ENCODE measurements at places on chromosomes 4 and X.

DNA sequence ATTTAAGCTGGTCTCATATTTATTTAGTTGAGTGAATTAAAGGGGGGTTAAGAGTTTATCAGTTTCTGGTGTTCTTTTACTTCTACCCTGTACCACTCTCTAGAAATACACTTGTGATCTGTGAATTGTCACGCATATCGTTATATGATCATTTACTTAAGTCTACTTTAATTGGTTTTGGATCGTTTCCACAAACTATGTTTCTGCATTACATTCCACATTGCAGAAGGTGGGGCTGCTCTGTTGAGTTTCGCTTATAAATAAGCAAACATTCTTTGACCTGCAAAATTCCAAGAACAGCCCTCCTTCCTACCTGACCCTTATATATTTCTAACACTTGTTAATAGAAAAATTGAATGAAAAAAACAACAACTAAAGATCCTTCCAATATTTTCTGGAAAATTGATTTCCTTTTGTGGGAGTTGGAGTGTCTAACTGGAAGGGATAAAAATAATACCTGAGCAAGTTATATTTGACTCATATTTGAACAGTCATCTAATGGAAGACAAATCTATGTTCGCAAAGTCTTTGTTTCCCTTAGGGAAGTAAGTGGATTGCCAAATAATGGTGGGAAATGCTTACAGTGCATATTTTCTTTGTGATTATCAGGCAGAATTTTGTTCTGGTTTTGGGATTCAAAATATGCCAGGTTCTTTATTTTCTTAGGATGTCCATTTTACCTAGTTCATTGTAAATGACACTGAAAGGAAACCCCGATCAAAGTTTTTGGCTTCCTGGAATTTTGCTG lies 152.7 kb downstream of the RELL1 start:
- no peak for DNase-seq

- no peak for DNase-seq
Measured at GRCh38 chr4:119172223-119172622, 36.6 kb downstream of the MYOZ2 start.

DNA sequence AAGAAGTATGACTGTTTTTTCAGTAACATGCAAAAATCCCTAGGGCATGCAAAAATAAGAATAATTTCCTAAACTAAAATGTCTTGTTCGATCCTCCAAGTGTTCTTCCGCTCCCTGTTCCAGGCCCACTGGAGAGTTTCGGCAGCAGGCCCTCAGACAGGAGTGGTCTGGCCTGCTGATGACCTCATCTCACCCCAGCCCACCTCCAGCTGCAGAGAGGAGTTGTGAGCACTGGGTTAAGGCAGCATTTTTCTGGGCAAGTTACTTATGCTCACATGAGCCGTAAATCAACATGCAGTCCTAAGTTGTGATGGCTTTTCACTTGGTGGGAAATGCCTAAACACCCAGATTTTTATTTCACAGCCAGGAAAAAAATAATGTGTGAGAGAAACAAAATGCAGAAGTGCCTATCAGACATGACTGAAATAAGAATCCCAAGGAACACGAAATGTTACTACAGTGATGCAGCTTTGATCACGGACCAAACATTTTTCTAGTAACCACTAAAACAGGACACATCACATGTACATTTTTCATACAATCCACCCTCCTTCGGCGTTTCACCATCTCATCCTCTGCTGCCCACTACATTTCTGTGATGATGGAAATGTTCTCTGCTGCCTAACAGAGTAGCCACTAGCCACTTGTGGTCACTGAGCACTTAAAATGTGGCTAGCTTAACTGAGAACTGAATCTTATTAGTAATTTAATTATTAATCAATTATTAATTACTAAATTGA lies 153.3 kb upstream of the TBL1X start:
- no peak for DNase-seq

DNA sequence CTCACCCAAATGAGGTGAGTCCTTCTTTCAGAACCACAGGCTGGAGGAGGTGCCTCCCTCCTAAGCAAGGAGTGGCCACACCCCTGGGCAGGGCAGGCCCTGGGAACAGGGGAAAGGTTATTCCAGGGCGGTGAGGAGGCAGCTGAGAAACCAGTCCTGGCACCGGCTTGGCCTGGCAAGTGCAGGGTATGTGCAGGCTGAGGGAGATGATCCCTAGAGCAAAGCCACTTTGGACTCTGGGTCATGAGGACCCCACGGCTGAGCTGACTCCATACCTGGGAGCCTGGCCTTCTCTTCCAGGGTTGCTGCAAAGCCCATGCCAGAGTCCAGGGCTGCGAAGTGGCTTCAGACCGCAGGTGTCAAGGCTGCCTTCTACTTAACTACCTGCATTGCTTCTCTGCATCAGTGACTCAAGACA lies 49.5 kb upstream of the HELT start:
- DNase-seq = no peak

GRCh38 chr4:81445196-81445595 lies 26.5 kb downstream of the RASGEF1B start:
- DNase-seq = no peak

- DNase-seq = no peak
Measured at GRCh38 chrX:48972220-48973164, 848 bp upstream of the KCND1 start.

GRCh38 chr4:122701061-122701460 lies 31.4 kb upstream of the BBS12 start:
- no peak for DNase-seq

- DNase-seq = no peak
Measured at GRCh38 chr4:121217351-121217750, 53.2 kb upstream of the TNIP3 start.

DNA sequence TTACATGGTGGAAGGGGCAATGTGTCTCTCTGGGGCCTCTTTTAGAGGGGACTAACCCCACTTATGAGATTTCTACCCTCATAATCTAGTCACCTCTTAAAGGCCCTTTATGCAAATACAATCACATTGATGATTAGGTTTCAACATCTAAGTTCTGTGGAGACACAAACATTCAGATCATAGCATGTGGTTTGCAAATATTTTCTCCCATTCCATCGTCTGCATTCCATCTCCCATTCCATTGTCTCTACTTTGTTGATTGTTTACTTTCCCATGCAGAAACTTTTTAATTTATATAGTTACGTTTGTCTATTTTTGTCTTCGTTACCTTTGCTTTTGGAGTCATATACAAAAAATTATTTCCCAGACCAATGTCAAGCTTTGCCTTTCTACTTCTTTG lies 927.5 kb upstream of the INTU start:
- DNase-seq = no peak

- DNase-seq = no peak
Measured at GRCh38 chr4:10072420-10073017, 44.1 kb downstream of the WDR1 start.

DNA sequence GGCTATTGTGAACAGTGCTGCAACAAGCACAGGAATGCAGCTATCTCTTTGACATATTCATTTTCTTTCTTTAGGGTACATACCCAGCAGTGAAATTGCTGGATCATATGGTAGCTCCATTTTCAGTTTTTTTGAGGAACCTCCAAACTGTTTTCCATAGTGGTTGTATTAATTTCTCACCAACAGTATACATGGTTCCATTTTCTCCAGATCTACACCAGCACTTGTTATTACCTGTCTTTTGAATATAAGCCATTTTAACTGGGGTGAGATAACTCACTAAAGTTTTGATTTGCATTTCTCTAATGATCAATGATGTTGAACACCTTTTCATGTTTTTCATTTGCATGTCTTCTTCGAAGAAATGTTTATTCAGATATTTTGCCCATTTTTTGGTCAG lies 241.1 kb upstream of the AGTR2 start:
- DNase-seq = no peak

DNA sequence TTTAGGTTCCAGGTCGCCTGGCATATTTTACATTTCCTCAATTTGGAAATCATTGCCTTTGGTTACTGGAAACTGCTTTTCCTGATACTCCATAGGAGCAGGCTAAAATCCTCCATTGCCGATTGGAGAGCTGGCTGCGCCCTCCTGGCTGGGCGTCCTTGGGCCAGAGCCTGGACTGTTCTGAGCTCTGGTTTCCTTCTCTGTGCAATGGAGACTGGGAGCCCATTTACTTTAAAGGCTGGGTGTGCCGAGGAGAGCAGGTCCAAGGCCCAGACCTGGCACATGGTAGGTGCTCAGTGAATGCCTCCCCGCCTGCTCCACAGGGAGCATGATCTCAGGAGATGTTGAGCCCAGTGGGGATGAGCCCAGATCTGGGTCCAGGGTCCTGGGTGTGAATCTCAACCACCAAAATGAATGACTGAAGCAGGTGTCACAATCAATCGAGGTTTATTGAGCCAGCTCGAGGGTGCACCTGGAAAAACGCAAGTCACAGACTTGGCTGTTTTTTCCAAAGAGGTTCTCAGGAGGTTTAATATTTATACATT lies 50.0 kb downstream of the EVC start:
- no peak for DNase-seq

GRCh38 chr4:17358241-17358640 lies 153.6 kb downstream of the QDPR start:
- no peak for DNase-seq

GRCh38 chr4:15250021-15250441 lies 177.8 kb upstream of the C1QTNF7 start:
- DNase-seq = peak; percentile 13

- DNase-seq = no peak
Measured at GRCh38 chrX:129694805-129695204, 40.0 kb upstream of the APLN start.

DNA sequence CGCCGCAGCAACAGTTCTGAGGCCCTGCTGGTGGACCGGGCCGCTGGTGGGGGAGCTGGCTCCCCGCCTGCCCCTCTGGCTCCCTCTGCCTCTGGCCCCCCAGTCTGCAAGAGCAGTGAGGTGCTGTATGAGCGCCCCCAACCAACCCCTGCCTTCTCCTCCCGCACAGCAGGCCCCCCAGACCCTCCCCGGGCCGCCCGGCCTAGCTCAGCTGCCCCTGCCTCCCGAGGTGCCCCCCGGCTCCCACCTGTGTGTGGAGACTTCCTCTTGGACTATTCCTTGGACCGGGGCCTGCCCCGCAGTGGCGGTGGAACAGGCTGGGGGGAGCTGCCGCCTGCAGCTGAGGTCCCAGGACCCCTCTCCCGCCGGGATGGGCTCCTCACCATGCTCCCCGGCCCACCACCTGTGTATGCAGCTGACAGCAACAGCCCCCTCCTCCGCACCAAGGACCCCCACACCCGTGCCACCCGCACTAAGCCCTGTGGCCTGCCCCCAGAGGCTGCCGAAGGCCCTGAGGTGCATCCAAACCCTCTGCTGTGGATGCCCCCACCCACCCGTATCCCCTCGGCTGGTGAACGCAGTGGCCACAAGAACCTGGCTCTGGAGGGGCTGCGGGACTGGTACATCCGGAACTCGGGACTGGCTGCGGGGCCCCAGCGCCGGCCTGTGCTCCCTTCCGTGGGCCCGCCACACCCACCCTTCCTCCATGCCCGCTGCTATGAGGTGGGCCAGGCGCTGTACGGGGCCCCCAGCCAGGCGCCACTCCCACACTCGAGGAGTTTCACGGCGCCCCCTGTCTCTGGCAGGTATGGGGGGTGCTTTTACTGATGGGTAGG lies 6.3 kb downstream of the PRAF2 start:
- DNase-seq = no peak

GRCh38 chrX:116230130-116230898 lies 59.8 kb downstream of the AGTR2 start:
- DNase-seq = no peak

GRCh38 chr4:20678400-20678799 lies 21.9 kb upstream of the PACRGL start:
- DNase-seq = no peak

GRCh38 chrX:86149119-86149518 lies 868 bp downstream of the DACH2 start:
- no peak for DNase-seq

DNA sequence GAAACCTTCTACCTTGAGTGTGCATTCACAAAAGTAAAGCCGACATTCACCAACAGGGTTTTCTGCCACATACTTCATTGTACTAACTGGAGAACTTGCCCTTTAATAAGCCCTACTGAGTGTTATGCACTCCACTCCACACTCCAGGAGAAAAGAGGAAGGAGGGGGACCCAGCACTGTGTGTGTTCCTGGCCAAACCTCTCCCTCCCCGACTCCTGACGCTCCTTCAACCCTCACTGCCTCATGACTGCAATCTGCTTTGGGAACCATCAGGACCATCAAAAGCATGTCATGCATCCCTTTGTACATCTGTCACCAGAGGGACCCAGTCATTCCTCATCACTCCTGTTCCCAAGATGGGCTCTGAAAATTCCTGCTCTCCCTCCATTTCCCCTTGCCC lies 143.7 kb downstream of the RASL11B start:
- no peak for DNase-seq

GRCh38 chr4:35252866-35253265 lies 991.4 kb downstream of the ARAP2 start:
- no peak for DNase-seq

GRCh38 chr4:16056681-16057385 lies 27.0 kb downstream of the PROM1 start:
- peak; percentile 33 for DNase-seq

DNA sequence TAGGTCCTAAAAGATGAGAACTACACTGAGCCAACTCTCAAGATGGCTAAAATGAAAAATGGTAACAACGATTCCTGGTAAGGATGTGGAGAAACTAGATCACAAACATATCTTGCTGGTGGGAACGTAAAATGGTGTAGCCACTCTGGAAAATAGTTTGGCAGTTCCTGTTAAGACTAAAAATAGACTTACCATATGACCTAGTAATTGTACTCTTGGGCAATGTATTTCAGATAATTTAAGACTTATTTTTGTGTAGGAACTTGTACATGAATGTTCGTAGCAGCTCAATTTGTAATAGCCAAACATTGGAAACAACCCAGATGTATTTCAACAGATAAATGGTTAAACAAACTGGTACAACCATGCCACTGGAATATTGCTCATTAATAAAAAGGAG lies 106.2 kb downstream of the HDAC8 start:
- DNase-seq = no peak

- DNase-seq = no peak
Measured at GRCh38 chrX:86348669-86349068, 200.4 kb downstream of the DACH2 start.

GRCh38 chr4:1567808-1568581 lies 116.1 kb downstream of the FAM53A start:
- DNase-seq = no peak

DNA sequence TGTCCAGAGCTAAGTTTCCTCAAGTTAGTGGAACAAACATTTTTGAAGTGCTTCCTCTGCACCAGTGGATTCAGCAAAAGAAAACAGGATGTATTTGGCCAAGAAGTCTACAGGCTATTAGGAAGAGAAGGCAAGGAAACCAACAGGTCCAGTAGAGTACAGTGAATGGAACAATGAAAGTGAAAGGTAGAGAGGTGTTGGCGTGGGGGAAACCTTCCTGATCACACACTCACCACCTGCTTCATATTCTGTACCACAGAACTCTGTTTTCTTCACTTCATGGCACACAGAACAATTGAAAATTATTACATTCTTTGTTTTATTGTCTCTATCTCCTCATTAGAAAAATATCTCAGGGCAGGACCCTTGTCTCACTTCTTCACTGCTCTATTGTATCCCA lies 417.4 kb upstream of the FMR1 start:
- DNase-seq = no peak

DNA sequence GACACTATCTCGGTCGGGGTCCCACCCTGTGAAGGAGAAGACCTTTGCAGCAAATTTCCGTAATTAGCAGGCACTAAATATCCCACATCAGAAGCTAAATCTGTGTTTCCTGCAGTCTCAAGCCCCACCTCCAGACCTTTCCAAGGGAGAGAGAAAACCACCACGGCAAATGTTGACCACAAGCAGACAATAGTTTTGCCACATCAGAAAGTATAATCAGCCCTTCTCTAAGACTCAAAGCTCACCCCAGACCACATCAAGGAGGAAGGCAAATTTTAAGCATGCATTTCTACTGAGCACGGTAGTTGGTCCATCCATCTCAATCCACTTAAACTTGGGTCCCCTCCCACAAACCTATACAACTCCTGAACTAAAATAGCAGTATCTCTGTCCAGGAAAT lies 398.5 kb downstream of the GPM6A start:
- DNase-seq = no peak
